ENCODE measurements at places on chromosomes 12 and 14.
A peak's percentile ranks its signal among the peaks of the same experiment; 100 is the strongest.

GRCh38 chr14:89600029-89600428 is 183.0 kb upstream of the FOXN3 start:
- DNase-seq, result no peak

- DNase-seq, result no peak
Observed at GRCh38 chr12:1199700-1200099, 208.7 kb downstream of the ERC1 start.

DNA sequence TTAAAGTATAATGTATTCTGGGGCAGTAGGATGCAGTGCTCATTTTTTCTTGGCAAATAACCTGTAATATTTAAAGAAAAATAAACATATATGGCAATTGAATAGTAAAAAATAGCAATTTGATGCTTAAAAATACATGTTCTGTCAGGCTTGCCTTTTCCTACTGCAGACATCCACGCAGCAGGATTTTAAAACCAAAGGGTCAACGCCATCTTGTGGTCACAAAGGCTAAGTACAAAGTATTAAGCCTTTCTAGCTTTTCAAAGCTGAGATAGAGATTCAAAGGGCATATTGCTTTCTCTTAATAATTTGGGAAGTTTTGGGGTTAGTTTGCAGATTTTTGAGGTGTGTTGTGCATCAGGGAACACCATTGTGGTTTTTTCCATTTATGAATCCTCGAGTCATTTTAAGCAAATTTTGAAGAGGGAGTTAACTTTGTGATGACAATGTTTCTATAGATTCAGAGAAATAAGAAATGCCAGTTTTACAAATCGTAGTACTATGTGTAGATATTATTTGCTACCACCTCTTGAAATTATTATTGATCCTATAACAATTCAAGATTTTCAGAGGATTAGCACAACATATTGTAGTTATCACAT is 4.7 kb upstream of the CCER1 start:
- no peak for DNase-seq

DNA sequence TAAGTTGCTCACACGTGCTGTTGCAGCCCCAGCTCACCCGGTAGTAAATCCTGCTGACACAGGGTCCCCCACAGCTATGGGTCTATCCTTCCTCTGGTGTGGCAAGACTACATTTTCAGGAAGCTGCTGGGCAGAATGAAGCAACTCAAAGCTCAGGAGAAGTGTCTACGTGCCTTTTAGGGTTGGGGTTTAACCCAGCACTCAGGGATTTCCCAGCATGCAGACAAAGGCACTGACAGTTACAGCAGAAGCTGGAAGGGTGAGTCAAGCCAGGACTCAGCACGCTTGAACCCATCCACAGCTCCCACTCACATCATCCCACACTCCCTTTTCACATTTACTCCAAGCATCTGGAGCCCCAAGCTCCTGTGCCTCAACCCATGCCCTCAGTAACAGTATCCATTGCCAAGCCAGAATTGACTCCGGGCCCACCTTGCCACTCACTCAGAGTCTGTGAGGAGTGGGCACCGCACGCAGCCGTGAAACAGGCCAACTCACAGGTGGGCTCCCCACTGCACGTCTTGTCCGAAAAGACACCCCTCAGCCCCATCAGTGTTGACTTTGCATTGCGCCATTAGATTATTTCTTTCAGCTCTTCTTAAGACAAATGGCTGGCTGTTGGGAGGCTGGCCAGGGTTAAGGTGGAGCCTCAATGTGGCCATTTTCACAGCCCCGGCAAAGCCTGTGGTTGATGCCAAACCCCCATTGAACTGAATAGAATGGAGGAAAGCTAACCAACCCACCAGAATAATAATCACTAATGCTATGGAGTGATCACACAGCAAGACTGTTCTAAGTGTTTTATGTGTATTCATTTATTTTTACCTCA is 59.6 kb downstream of the ZFP36L1 start:
- DNase-seq, result no peak

DNA sequence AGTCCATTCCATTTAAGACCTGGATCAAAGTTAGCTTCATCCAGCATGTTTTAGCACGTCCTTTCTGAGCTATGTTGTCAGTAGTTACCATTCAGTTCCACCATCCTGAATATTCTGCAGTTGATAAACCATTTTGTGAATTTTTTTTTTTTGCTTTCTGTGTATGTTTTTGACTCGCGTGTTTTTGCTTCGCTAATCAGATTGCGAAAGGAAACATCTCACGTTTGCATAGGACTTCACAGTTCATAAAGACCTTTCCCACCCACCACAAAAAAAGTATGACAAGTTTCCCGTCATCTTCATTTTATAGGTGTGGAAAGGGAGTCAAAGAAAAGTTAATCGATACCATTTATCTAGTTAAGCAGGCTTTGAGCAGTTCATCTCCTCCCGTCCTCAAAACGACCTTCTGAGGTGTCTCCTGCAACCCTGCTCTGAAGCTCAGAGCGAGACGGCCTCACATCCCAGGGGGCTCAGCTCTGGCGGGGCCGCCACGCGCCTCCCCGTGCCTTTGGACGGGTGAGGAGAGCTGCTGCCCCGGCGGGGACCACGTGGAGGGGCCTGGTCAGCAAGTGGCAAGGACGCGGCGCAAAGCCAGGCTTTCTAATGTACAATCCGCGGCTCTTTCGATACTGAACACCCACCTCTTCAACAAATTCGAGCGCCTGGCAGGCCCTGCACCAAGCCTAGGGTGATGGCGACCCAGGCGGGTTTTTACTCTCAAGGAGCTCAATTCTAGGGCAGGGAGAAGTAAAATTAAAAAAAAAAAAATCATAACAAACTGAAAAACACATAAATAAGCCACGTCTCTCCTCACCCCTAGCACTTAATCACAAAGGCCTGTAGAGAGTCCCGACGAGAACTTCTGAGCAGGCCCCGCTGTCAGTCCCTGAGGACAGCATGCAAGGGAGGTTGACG is 988 bp upstream of the TMEM263 start:
- DNase-seq, result no peak

- no peak for DNase-seq
Observed at GRCh38 chr12:2290516-2291065, 237.8 kb downstream of the CACNA1C start.

- DNase-seq, result peak; percentile 57
Observed at GRCh38 chr12:124913474-124914391, 717 bp downstream of the UBC start.

DNA sequence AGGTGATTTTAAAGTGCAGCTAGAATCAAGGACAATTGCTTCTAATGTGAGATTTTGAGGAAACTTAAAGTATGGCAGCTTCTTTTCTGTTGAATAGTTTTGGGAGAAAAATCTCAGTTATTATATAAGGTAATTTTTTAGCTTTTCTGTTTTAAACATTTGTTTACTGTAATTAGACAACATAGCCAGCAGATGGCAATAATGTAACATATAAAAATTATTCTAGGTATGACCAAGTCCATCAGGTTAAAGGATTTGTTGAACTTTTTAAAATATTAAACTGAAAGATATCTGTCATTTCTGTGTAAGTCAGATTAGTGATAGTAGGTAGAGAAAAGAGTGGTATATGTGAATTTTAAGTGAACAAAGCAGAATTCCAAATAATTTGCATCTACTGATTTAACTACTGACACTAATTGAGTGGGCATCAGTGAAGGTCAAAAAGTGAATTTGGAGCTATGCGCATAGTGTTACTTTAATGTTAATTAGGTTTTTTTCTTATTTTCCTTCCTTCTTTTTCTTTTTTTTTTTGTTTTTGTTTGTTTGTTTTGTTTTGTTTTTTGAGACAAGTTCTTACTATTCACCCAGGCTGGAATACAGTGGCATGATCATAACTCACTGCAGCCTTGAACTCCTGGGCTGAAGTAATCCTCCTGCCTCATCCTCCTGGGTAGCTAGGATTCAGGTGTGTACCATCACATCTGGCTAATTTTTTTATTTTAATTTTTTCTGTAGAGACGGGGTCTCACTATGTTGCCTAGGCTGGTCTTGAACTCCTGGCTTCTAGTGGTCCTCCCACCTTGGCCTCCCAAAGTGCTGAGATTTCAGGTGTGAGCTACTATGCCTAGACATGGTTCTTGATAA is 18.6 kb downstream of the PRORP start:
- no peak for DNase-seq

DNA sequence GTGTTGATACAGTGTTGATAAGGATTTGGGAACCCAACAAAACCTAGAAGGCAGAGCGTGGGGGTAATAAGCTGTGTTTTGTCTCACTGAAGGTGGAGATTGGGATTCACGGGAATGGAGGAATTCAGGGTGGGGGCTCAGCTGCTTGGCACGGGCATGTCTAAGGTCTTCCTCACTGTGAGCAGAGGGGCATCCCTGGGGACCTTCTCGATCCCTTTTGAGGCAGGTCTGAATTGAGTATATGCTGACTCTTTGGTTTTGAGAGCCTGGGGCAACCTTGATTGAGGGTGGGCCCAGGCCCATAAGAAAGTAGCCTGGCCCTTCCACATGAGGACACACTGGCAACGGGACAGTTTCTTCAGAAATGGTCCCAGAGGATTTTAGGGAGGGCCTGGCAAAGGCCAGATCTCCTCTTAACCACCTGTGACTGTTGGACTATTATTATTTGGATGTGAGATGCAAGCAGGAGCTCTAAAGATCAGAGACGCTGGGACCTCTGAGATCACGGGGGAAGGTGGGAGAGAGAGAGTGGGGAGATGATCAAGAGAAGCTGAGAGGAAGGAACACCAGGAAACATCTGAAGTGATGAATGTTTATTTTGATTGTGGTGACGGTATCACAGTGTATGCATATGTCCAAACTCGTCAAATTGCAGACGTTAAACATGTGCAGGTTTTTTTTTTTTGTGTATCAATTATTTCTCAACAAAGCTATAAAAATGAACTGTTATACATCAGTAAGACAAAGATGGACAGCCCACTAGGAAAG is 48.4 kb downstream of the SMIM41 start:
- no peak for DNase-seq

- DNase-seq, result no peak
Observed at GRCh38 chr12:89328151-89329030, 23.9 kb downstream of the DUSP6 start.

DNA sequence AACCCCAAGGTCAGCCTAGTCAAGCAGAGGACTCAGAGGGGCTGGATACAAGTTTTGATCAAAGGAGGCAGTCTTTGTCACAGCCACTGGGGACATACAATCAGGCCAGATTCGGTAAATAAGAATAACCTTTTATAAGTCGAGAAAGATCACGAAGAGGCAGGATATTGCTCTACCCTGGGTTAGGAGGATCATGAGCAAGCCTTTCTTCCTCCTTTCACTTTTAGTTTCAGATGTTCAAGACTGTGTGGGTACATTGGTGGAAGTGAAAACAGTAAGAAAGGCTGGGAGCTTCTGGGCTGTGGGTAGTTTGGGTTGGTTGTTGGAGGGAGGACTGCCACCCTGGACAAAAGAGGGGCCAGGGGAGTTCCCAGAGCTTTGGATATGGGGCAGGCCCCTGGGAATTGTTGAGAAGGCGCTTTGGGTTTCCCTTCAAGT is 127.7 kb downstream of the SNAPC1 start:
- no peak for DNase-seq

GRCh38 chr14:34059925-34060650 is 109.2 kb upstream of the EGLN3 start:
- DNase-seq, result peak; percentile 63

DNA sequence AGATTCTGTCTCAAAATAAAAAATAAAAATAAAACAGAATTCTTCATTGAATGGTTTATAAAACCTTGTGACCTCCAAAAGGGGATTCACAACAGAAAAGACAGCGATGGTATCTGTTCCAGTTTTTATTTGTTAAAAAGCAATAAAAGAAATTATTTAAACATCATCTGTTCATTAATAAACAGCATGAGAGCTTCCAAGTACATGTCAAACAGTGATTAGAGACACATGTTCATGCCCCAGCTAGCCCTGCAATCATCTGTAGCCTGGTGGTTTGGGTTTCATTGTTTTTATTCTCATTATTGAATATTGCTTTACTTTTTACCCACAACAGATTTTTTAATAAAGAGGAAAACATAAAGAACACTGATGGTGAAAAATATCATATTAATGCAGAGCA is 173.3 kb downstream of the ANO2 start:
- DNase-seq, result no peak

DNA sequence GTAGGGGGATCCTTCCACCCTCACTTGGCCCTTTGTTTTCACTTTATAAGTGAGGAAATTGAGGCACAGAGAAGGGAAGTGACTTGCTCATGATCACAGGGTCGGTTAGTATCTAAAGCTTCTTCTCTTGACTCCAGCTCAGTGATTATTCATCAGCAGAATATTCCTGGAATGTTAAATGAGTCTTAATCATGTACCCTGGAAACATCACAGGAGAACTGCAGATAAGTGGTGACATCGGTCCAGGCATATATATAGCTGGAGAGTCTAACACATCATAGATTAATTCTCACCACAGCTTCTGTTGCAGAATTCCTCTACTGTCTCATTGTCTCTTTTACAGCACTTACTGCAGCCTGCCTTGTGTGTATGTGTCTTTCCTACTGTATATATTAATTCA is 69.9 kb downstream of the PAH start:
- no peak for DNase-seq

DNA sequence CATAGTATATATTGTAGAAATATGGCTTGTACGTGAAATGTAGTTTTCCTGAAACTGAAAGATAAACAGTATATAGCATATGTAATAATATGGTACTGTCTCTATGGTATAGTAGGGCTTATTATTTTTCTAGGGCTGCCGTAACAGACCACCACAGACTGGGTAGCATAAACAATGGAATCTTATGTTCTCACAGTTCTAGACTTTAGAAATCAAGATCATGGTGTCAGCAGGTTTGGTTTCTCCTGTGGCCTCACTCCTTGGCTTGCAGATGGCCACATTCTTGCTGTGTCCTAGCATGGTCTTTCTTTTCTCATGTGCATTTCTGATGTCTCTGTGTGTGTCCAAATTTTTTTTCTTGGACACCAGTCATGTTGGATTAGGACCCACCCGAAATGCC is 155.8 kb downstream of the TMTC2 start:
- DNase-seq, result no peak

DNA sequence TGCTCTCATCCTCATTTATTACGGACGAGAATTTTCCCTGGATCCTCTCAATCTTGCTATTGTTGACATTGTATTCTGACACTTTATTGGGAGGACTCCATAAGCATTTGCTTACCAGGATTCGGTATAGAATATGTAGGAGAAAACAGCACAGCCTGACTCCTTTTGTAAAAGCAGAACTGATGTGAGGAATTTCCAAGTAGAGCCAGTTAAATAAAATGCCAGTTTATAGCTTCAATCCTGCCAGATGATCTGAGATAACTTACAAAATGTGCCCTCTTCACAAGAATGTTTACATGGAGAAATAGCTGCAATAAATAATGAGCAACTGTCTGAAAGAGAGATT is 332.9 kb upstream of the PRICKLE1 start:
- DNase-seq, result no peak

- no peak for DNase-seq
Observed at GRCh38 chr12:114405519-114406271, at the start of gene TBX5. Gene TBX5 (minus strand): TSS chr12:114406144. CDS start chr12:114403898, 2,246 bp downstream.

Measured in astrocyte (in vitro differentiated cells and primary cell).